Epithelial cell of umbilical artery (primary cell): ENCODE measurements at places on chromosomes 6 and 20. TPM values are rescaled to one million over a fixed set of nuclear protein-coding genes. Genes with fewer than 3 reads are reported as not detected.

Gene ULBP1
- total RNA-seq, result under 0.01 and 0.46 TPM in 2 replicates

Gene ERVFRD-1
- not detected in 2 replicates for total RNA-seq

Gene HS3ST5
- not detected in 2 replicates for total RNA-seq

Gene ASIP
- not detected in 2 replicates for total RNA-seq

Gene POPDC3
- total RNA-seq, result 0.76 and 1.3 TPM in 2 replicates

Gene ARFGAP1
- 53.8 and 53.9 TPM in 2 replicates for total RNA-seq

Gene LY86
- total RNA-seq, result not detected in 2 replicates

Gene GPSM3
- 3.8 and 5.2 TPM in 2 replicates for total RNA-seq

Gene RAB44
- total RNA-seq, result not detected in 2 replicates

Gene SLC17A3
- total RNA-seq, result not detected in 2 replicates

Gene NANP
- total RNA-seq, result 9.1 and 9.9 TPM in 2 replicates

Gene ANKRD6
- 4.1 and 4.9 TPM in 2 replicates for total RNA-seq

Gene MOXD1
- 0.32 and 0.61 TPM in 2 replicates for total RNA-seq
